ENCODE measurements at places on chromosomes 16 and 17.

DNA sequence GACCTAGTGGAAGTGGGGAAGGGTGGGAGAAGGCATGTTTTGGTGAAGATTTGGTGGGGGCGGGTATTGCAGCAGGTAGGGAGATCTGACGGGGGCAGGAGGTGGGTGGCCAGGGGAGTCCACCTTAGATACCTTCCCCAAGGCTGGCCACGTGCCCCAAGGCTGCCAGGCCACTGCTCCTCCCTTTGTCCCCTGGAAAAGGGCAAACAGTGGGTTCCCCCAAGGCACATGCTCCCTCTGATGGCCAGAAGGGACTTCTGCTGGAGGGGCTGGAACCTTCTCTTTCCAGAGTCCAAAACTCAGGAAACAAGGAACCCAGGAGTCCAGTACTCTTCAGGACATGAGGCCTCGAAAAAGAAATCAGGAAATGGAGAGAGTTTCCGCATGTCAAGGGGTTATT, 6.2 kb upstream of the PSMD3 start:
- no peak for DNase-seq

GRCh38 chr17:13485327-13485726, 116.4 kb downstream of the HS3ST3A1 start:
- no peak for DNase-seq

GRCh38 chr16:78706637-78707036, 607.2 kb downstream of the WWOX start:
- no peak for DNase-seq

DNA sequence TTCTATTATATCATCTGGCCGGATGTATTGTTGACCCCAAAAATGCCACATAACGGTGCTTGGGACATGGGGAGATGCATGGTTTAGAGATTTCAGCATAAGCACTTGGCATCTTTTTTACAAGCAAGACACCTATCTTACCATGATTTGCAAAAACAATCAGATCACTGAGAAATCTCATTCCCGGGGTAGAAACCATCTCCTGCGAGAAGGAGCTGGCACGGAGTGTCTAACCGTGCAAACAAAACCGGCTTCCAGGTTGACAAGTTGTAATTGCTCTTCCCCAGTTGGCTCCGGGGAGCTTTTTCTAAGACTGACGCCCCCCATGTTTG, 1.0 kb downstream of the SLC16A6 start:
- DNase-seq: no peak

DNA sequence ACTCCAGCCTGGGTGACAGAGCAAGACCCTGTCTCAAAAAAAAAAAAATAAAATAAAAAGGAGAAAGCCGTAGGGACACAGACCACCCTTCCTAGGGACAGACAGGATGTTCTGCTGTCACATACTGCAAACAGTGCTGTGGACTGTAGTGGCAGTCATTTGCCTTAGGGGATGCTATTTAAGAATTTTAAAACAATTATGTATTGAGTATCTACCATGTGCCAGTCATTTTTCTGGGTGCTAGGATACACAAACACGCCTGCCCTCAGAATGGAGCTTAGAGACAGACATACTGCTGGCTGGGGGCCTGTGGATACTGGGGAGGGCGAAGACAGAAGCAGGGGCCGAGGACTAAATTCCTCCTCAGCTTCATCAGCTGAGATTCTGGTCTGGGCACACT, 45.5 kb downstream of the MRC2 start:
- no peak for DNase-seq

DNA sequence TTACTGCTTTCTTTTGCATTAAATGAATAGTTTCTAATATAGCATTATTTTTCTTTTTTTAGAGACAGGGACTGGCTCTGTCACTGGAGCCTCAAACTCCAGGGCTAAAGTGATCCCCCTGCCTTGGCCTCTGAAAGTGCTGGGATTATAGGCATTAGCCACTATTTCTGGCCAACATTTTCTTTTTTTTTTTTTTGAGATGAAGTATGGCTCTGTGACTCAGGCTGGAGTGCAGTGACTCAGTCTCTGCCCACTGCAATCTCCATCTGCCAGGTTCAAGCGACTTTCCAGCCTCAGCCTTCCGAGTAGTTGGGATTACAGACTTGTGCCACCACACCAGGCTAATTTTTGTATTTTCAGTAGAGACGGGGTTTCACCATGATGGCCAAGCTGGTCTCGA, 2.0 kb upstream of the DUXB start:
- DNase-seq: no peak

GRCh38 chr17:68820825-68821481, 134.2 kb downstream of the ABCA8 start:
- no peak for DNase-seq

DNA sequence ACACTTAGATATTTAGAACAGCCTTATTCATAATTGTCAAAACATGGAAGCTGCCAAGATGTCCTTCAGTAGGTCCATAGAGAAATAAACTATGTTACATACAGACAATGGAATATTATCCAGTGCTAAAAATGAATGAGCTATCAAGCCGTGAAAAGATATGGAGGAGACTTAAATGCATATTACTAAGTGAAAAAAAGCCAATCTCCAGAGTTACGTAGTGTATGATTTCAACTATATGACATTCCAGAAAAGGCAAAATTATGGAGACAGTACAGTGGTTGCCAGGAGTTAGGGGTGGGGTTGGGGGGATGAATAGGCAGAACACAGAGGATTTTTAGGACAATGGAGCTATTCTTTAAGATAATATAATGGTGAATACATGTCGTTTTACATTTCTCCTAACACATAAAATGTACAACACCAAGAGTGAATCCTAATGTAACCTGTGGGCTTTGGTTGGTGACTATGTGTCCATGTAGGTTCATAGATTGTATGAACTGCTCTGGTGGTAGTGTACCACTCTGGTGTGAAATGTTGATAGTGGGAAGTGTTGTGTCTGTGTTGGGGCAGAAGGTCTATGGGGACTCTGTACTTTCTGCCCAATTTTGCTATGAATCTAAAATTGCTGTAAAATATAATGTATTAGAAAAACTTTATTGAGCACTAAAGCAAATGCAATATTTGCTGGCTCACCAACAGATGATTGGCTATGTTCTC, 122.6 kb downstream of the USP22 start:
- no peak for DNase-seq

Measured in GM12891 (cell line).